ENCODE measurements at places on chromosomes 11 and 22.

DNA sequence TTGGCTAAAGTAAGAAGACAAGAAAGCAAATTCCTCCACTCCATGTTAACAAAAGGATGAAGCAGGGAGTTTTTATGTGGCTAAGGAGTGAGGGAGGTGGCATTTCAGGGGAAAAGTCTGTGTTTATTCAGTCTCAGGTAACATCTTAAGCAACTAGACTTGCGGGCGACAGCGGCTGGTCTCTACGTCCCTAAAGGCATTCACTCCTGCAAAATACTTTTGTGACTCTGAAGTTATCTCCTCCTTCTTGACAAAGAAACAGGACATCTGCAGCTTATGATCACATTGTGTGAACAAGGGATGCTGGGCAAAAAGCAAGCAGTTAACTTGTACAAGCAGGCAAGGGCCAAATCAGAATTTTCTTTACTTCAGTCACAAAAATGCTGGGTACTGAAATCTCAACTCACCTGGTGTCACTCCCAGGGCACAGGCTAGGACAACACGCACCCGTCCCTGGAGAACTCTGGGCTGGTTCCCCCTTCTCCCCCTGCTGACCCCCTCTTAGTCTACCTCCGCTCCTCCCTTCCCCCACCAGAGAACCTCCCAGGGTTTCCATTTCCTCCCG, 38.3 kb downstream of the IGLL5 start:
- peak; percentile 10 for DNase-seq

GRCh38 chr11:134483857-134484256, 71.8 kb upstream of the B3GAT1 start:
- DNase-seq: no peak

GRCh38 chr22:39431821-39432251, 25.0 kb upstream of the MGAT3 start:
- no peak for DNase-seq

DNA sequence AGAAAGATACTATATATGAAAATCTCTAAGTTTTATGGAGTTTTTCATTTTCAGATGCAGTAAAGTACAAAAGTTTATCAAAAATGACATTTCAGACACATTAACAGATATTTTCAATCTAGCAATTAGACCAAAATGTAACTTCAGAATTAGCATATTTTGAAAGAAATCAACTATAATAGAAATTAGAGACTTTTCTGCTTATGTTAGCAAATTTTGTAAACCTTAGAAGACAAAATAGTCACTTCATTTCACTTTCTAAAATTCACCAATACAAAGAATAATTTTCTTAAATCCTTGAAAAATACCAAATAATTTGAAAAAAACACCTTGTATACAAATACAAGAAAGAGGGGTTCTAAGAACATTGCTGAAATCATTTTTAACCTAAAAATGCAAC, 135.8 kb upstream of the FIBIN start:
- DNase-seq: no peak

- DNase-seq: no peak
These were observed 26.7 kb downstream of the FAM83F start for GRCh38 chr22:40021401-40022000.

GRCh38 chr11:129354691-129355090, 21.0 kb upstream of the BARX2 start:
- no peak for DNase-seq

DNA sequence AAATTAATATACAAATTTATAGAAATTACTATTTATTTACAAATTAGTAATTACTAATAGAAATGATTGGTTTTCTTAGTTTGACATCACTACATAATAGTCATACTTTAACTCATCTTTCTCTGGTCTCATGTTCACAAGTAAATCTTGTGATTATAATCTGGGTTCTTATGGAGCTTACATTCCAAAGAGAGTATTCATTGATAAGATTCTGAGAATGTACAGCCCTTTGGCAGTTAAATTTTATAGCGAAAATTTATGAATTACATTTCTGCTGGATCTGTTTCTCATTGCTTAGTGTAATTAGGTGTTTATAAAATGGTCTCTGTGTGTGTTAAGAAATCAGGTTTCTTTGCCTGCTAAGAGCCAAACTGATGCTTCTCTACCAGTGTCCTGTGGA, 175.2 kb downstream of the TMEM135 start:
- DNase-seq: no peak

DNA sequence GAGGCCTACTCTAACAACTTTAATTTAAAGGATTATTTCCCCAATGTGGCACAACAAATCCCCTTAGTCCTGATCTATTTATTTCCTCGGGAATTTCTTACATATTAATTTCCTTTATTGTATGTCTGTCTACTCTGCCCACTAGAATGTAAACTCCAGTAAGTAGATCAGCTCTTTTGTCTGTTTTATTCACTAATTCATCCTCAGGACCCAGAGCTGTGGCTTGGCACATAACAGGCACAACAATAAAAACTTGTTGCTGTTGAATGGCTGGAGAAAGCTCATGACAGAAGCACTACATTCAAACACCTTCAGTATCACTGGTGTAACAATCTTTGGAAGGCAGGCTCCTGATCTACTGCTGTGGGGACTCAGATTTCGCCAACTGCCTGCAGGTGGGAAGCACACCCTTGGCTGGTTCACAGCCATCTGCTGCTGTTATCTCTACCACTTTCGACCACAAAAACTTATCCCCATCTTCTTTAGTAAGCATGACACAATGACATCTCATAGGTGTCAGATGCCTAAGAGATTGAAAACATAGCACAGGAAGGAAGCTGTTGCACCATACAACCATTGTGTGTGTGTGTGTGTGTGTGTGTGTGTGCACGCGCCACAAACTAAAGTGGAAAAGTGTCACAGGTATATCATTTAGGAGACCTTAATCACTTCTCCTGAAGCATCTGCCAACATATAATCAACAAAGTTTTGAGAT, 11.9 kb downstream of the HIRA start:
- no peak for DNase-seq

DNA sequence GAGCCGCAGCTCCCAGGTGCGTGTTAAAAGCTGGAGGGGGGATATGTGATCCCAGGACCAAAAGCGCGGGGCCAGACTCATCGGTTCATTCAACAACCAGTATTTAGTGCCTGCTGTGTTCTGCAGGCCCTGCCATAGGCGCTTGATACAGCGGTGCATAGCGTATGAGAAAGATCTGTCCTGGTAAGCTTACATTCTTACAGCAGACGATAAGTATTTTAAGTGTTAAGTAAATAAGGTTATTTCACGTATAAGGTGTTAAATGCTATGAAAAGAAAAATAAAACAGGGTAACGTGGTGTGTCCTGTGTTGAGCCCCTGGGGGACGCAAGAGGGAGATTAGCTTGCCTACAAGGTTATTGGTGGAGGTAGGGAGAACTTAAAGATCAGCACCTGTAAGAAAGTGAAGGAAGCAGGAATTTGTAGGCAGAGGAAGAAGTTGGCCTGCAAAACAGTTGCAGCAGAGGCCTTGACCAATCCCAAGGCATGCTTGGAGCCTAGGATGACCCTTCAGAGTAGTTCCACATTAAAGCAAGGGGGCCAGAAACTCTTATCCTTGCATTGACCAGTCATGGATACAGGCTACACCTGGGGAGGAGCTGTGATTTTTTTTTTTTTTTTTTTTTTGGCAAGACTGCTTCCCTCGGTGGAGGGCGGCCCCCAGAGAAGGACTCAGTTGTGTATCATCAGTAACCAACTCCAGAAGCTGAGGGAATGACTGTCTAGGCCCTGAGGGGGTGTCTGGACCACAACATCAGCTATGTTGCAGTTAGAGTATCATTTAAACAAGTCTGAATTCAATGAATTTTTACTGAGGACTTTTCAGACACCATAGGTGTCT, 487 bp upstream of the LIPT2 start:
- peak; percentile 55 for DNase-seq

- no peak for DNase-seq
These were observed 25.1 kb downstream of the RSPH14 start for GRCh38 chr22:23116506-23117263.

DNA sequence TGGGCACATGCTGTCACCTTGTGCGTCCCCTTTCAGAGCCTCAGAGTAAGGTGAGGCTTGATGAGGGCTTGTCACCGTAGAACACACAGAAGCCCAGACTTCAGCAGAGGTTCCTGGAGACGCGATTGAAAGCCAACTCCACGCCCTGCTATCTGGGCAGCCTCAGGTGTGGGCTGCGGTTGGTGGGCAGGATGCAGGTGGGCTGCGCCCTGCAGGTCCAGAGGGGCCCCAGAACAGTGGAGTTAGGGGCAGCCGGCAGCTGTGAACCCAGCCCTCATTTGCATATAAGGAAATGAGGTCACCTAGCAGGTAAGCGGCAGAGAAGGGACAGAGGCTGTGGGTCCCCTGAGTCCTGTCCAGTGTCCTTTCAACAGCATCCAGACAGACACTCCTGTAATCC, 15.4 kb downstream of the PHLDA2 start:
- no peak for DNase-seq

- no peak for DNase-seq
These were observed 11.0 kb upstream of the FXYD2 start for GRCh38 chr11:117835576-117835975.

GRCh38 chr11:1156506-1157340, 1.0 kb upstream of the MUC5AC start:
- no peak for DNase-seq

GRCh38 chr11:29163231-29163630, 853.6 kb downstream of the KCNA4 start:
- DNase-seq: no peak

DNA sequence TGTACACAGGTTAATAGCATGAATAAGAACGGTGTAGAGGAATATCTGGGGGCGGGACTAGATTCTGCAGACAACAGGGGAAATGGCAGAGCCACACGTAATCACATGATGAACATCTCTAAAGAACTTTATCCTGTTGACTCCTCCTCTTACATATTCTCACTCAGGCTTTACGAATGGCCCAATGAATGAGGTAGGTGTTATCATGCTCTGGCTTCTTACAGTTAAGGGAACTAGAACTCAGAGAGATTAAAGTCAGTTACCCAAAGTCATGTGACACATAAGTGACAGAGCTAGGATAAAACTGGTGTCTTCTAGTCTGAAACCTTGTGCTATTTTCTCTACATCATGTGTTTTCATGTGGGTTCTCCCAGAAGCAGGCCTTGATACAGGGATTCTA, 49.0 kb upstream of the BMAL1 start:
- DNase-seq: no peak

- no peak for DNase-seq
These were observed 36.4 kb upstream of the BID start for GRCh38 chr22:17810570-17811116.

GRCh38 chr11:109036011-109036410, 371.1 kb downstream of the DDX10 start:
- no peak for DNase-seq

DNA sequence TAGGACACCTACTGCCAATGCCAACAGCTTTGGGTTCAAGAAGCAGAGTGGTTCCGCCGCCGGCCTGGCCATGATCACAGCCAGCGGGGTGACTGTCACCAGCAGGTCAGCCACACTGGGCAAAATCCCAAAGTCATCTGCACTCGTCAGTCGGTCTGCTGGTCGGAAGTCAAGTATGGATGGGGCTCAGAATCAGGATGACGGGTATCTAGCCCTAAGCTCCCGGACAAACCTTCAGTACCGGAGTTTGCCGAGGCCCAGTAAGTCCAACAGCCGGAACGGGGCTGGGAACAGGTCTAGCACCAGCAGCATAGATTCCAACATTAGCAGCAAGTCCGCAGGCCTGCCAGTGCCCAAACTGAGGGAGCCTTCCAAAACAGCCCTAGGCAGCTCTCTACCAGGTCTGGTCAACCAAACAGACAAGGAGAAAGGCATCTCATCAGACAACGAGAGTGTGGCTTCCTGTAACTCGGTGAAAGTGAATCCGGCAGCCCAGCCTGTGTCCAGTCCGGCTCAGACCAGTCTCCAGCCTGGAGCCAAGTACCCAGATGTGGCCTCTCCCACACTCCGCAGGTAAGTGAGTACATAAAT, 115.1 kb downstream of the DBX1 start:
- DNase-seq: no peak

GRCh38 chr22:49621601-49622210, 206.0 kb downstream of the BRD1 start:
- DNase-seq: no peak

DNA sequence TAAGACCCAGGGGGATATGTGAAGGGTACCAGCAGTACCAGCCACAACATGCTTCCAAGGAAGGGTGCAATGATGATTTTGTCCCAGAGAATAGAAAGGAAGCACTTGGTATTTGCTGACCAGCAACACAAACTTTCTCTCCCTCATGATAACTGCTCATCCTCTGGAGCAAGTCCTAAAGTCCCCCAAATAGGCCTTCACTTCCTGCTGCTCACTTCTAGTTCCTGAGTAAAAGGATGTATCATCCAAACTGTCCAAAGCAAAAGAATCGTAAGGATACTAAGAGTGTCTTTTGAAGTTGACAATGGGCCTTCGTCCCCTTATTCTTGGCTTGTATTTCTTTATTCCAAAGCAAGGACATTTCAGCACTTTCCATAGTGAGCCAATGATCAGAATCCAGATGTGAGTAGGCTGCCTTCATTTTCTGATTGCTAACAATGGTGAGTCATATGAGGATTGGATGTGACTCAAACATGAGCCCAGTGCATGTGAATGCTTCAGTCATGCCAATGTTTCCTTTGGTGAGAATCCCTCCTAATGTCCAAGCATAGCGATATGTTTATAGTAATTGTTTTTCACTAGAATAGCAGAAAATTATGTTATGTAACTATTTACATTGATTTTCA, 243.4 kb upstream of the POU2AF2 start:
- DNase-seq: no peak

DNA sequence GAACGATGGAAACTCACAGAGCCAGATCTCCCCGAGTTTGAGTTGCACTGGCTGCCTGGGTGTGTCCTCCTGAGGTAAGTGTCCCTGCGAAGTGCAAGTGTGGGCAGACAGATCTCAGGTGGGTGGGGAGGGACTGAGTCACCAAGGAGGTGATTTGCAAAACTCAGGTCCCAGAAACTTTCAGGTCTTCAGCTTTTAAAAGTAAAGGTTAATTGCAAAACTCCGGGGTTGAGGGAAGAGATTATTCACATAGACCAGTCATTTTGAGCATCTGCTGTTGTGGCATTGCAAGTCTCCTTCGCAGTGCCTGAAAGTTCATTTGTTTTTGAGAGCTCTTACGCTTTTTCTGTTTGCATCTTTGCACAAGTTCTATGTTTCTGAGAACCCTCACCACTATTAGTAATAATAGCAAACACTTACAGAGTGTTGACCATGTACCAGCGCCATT, 7.1 kb downstream of the CD44 start:
- DNase-seq: no peak

- no peak for DNase-seq
These were observed 8.7 kb upstream of the DGAT2 start for GRCh38 chr11:75759832-75760231.

- DNase-seq: no peak
These were observed 2.1 kb upstream of the BATF2 start for GRCh38 chr11:64998690-64999431.

GRCh38 chr11:126768702-126769101, 231.9 kb downstream of the KIRREL3 start:
- DNase-seq: no peak

DNA sequence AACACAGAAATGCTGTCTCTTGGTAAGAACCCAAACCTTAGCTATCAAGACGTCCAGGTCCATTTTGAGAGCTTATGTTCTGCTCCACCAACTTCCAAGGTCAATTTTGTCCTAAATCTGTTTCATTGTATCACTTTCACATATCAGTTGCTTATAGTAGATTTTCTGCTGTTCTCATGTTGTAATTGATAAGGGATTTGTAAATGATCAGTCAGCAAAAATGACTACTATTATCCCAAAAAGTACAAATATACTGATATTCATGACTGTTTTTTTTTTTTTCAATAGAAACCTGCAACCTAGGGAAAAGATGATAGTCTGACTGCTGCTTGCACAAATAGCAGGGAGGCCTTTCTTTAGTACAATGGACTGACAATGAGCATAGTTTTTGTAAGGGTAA, 128.1 kb downstream of the ARHGAP20 start:
- no peak for DNase-seq

GRCh38 chr11:120178561-120179056, 32.2 kb upstream of the OAF start:
- DNase-seq: no peak

All from left renal cortex interstitium (tissue), 4 donors.